ENCODE measurements at places on chromosomes 11 and 22. TPM values are rescaled to one million over a fixed set of nuclear protein-coding genes. Genes with fewer than 3 reads are reported as not detected.
A peak's percentile ranks its signal among the peaks of the same experiment; 100 is the strongest.

- no peak for DNase-seq
Measured at GRCh38 chr22:48799227-48799970, 1028.3 kb downstream of the BRD1 start.

- DNase-seq: no peak
Measured at GRCh38 chr11:59154610-59155009, 12.0 kb downstream of the FAM111A start.

- no peak for DNase-seq
Measured at GRCh38 chr11:103947546-103947919, 88.9 kb upstream of the DDI1 start.

GRCh38 chr22:27046603-27047002 is 389.2 kb downstream of the MIAT start:
- no peak for DNase-seq

DNA sequence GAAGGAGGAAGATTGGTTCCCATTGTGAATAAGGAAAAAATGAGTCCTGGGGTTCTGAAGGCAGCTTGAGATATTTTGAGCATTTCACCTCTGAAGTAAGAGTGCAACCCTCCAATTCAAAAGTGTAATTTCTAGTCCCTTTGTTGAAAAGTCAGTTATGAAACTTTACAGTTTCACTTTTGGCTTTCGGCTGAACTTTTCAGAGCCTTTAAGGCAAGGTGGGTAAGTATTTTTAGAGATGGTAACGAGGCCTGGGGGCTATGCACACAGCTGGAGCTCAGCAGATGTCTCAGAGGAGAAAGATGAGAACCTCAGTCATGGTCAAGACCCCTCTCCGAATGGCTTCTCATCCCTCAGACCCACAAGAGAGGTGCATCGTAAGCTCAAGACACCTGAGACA is 267.6 kb downstream of the KIRREL3 start:
- no peak for DNase-seq

DNA sequence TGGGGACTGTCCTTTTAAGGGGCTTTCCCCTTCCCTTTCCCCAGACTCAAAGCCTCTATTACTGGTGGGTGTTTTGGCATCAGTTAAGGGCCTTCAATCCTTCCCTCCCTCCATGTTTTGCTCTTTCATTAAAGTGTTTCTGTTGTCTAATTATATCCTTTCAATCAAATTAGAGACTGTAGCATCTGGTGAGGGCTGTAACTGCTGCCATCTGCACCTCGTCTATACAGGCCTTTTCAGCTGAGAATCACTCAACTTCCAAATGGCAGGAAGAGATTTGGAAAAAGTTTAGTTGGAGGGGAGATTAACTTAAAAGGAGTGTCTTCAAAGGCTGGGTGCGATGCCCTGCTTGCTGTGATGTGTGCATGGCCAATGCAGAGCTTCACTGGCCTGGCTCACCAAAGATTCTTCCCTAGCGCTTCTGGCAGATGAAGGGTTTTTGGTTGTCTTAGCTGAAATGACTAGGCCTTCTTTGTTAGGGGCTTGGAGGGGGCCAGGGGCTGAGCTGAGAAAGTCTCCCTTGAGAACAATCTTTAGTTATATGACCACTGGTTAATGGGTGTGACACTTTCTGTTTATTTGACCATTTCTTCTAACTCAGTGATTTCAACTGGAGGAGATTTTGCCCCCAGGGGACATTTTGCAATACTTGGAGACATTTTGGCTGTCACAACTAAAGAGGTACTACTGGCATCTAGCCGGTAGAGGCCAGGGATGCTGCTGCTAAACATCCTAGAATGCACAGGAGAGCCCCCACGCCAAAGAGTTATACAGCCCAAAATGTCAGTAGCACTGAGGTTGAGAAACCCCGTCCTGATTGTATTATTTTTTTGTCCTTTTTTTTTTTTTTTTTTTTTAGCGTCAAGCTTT is 7.5 kb downstream of the KREMEN1 start:
- DNase-seq: no peak

DNA sequence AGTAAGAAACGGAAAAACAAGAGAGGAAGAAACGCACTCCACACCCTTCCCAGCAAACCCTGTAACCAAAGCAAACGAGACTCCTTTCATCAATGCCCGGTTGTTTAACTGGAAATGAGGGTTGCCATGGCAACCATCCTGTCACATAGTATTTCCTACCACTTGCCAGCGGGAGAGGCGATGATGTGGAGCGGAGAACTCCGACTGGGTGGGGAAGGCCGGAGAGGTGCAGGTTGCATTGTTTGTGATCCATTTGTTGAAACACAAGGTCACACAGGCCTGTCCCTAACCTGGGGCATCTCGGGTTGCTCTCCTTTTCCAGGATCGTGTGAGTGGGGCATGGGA is 609.9 kb downstream of the BUD13 start:
- DNase-seq: no peak

GRCh38 chr11:30594646-30595411 is 8.7 kb upstream of the MPPED2 start:
- no peak for DNase-seq

- peak; percentile 69 for DNase-seq
Measured at GRCh38 chr11:60193687-60194433, 11.0 kb upstream of the MS4A6A start.

DNA sequence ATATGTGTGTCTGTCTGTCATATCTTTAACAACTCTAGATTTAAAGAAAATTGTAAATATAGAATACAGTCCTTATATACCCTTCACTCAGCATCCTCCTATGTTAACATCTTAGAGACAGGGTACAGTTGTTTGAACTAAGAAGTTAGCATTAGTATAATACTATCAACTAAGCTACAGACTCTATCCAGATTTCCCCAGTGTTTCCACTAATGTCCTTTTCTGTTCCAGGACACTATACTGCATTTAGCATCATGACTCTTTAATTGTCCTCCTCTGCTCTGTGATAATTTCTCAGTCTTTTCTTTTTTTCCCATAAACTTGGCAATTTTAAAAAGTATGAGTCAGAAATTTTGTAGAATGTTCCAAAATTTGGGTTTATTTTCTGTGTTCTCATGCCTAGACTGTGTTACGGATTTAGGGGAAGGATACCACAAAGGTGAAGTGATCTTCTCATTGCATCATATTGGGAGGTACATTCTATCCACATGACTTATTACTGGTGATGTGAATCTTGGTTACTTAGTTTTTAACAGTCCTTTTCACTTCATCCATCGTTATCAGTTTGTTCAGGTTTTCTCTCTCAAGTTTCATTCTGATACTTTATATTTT is 168.4 kb downstream of the SBF2 start:
- DNase-seq: no peak

OR52I2 gene
- not detected for total RNA-seq

STX5 gene
- total RNA-seq: 30.4 TPM

OR8A1 gene
- total RNA-seq: not detected

MMP13 gene
- total RNA-seq: not detected
